Stimulated activated CD4-positive, alpha-beta T cell treated with anti-CD3 and anti-CD28 coated beads, Interleukin-12 subunit alpha, Interleukin-12 subunit beta, amount 100 ng/mL, for 24 hours (primary cell): ENCODE measurements at places on chromosomes 3 and 15.

GRCh38 chr15:99365242-99365641, 114.0 kb downstream of the LRRC28 start:
- no peak for DNase-seq

DNA sequence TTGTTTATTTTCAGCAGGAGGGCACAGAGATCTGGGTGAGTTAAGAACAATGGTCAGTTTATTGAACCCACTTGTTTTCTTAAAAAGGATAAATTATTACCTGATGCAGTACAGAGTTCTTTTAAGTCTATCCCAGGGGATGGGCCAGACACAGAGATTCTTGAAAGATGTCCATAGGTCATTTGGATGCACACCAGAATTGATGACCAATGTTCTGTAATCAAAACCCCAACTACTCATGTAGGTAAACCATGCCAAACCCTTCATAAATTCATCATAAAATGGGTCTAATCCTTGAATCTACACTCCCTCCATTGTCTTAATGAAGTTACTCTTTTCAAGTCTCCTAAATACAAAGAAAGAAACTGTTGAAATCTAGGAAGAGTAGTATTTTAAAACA, 273.0 kb upstream of the COL8A1 start:
- no peak for DNase-seq

DNA sequence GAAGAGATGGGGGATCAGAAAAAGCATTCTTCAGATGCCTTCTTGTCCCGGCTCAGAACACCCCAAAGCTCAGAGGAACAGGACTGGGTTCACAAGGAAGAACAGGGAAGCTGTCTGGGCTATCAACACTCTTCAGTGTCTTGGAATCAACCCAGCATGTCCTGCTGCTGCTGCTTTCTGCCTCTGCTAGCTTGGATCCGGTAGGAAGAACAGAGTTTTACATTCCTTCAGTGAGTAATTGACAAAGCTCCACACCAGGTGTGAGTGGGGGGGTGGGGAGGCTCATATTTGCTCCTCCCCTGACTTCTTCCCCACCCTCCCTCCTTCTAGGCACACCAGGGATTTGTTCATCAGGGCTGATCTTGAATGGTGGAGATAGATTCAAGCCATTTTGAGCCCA, 13.1 kb upstream of the ETV5 start:
- DNase-seq: no peak

- no peak for DNase-seq
Observed at GRCh38 chr15:98405013-98405412, 243.3 kb upstream of the IGF1R start.

GRCh38 chr15:40379853-40380252, 2.7 kb upstream of the KNSTRN start:
- no peak for DNase-seq

DNA sequence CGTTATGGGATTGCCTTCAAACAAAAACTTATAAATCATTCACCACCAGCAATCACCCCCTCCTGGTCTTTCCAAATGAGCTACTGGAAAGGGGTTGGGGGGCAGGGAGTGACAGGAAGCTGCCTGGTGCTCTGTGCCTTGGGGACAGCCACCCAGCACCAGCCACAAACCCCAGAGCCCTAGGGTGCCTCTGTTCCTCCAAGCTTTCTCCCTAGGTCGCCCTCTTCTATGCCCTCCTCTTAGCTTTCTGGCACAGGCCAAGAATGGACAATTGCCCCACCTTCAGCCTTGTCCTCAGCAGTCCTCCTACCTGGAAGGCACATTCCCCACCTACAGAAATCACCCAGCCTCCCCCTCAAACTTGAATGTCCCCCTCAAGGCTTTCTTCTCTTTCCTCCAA, 3.3 kb downstream of the OXTR start:
- DNase-seq: no peak

DNA sequence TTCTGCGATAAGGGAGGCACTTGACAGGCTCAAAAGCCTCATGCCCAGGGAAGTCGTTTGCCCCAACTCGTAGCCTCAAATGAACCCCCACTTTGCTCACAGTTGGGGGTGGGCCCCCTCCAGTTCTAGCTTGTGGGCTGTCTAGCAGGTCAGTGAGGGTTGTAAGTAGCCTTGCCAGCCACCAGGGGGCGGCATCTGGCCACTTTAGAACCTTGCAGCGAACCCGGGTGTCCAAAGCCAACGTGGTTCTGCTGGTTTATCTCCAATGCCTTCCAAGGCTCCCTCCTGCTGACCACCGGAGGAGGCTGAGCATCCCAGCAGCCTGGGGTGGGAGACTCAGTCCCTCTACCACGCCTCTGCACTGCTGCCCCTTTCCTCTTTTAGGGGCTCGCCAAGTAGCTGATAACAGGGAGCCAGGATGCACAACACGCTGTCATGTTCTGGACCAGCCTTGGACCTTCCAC, 9.2 kb upstream of the RBSN start:
- DNase-seq: peak; percentile 64

DNA sequence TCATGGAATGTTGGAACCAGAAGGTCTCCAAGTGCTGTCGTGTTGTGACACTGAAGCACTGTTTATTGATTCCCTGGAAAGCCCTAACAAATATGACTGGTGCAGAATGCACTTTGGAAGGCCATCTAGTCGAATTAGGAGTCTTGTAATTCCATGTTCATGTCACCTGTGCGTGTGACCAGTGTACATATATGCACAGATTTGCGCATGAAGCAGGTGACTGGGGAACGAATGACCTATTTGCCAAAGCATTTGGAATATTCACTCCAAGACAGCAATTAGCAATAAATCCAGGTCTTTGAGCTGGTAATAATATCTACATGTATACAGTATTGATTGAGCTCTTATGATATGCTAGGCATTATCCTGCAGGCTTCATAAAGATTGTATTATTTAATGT, 177.5 kb upstream of the PFN2 start:
- DNase-seq: no peak
